Activated T-cell treated with anti-CD3 and anti-CD28 coated beads for 4 hours (primary cell): ENCODE measurements at places on chromosomes 1 and 21.

DNA sequence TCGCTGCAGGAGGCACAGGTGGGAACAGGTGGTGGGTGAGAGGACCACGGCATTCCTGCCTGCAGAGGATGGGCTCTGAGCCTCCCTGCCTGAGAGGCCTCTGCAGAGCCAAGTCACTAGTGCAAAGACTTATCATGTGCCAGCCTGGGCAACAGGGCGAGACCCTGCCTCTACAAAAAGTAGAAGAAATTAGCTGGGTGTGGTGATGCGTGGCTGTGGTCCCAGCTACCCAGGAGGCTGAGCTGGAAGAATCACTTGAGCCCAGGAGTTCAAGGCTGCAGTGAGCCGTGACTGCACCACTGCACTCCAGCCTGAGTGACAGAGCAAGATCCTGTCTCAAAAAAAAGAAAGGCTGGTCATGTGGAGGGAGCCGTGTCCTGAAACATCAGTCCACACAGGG is 46.4 kb downstream of the PKNOX1 start:
- DNase-seq: no peak

GRCh38 chr1:34606504-34606903 is 148.3 kb upstream of the GJB5 start:
- no peak for DNase-seq

- no peak for DNase-seq
These were observed 172.4 kb downstream of the NFIA start for GRCh38 chr1:61254634-61255357.

- DNase-seq: no peak
These were observed 42.6 kb downstream of the PKN2 start for GRCh38 chr1:88726697-88727096.

GRCh38 chr1:206419250-206419649 is 51.0 kb upstream of the IKBKE start:
- DNase-seq: no peak

- no peak for DNase-seq
These were observed 12.0 kb downstream of the PEF1 start for GRCh38 chr1:31632649-31633048.

- no peak for DNase-seq
These were observed 1326.5 kb upstream of the B3GALT2 start for GRCh38 chr1:194512957-194513356.

GRCh38 chr1:3553166-3553939 is 58.0 kb downstream of the MEGF6 start:
- no peak for DNase-seq

- DNase-seq: no peak
These were observed 16.4 kb downstream of the RUNX3 start for GRCh38 chr1:24913616-24914225.

DNA sequence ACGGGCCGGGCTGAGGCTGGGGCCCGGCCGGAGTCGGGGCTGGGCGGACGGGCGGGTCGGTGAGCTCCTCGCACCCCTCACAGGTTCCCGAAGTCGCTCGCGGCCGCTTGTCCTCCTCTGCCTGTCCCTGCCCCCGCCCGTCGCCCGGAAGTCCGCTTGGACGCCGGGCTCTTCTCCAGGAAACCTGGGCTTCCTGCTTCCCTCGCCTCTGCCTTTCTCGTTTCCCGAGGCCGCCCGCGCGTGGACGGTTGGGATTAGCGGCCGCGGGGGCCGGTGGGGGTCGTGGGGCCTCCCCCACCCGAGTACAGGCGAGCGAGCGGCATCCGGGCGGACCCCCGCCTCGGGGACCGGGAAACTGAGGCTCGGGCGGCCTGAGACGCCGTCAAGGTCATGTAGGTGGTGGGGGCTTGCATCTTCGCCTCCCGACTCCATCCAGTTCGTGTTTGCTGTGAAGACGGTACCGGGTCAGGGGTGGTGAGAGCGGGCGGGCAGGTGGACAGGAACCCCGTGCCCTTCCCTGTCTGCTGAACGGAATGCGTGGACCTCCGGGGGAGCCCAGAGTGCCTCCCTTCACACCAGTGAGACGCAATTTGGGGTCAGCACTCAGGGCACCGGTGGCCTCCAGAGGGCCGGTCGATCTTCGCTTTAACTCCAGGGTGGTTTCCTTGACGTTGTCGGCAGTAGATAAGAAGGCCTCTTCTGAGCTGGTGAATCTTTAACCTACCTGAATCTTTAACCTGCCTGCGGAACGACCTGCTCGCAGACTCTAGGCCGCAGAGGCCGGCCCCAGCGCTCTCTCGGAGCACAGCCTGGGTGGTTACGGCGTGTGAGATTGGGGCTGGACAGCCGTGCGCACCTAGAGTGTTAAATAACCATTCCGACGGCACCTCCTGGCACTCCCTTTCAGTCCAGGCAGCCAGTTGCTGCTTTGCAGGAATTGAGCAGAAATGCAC is 686 bp downstream of the ARF1 start:
- no peak for DNase-seq

DNA sequence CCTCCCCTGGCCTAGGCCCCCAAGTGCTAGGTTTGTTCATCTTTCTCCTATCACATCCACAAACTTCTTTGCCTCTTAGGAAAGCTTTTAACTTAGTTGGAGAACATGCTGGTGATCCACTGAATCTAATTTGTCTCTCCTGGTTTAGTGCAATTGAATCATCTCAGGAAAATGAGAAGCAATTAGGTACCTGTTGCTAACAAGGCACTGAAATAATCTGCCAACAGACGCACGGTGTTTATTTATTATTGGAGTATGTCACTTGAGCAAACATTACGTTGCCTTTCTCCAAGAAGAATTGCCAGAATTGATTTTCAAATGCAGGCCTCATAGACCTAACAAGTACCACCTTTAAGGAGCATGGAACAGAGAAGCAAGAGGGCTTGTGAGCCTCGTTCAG is 309.4 kb downstream of the NFIA start:
- DNase-seq: no peak

- DNase-seq: no peak
These were observed 1.5 kb upstream of the CNN3 start for GRCh38 chr1:94928293-94928939.

DNA sequence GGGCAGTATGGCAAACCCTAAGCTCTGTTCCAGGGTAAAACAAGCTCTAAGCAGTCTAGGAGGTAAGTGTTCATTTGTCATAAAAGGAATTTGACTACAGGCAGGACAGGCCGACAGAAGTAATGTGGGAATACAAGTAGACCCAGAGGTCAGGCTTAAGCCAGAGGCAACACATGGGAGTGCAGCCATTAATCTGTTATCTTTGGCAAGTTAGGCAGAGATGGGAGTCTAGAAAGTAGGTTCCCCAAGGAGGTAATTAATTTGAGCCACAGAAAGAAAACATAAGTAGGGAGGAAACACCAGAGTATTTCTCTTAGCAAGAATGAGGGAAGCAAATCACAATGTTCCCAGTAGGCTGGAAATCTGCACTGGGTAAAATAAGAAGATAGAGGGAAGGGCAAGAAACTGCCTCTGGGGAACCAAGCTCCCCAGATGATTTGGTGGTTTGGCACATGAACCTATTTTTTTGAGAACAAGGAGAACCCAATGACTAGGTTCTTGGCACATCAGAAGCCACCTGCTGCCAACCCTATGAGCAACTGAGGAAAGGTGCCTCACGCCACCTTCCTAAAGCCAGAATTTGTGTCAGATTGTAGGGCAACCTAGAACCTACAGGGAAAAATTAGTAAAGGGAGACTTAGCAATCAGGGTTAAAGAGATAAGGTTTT is 636.4 kb upstream of the PLXNA2 start:
- DNase-seq: no peak

- DNase-seq: no peak
These were observed 26.4 kb downstream of the ABCA4 start for GRCh38 chr1:94094469-94095111.

DNA sequence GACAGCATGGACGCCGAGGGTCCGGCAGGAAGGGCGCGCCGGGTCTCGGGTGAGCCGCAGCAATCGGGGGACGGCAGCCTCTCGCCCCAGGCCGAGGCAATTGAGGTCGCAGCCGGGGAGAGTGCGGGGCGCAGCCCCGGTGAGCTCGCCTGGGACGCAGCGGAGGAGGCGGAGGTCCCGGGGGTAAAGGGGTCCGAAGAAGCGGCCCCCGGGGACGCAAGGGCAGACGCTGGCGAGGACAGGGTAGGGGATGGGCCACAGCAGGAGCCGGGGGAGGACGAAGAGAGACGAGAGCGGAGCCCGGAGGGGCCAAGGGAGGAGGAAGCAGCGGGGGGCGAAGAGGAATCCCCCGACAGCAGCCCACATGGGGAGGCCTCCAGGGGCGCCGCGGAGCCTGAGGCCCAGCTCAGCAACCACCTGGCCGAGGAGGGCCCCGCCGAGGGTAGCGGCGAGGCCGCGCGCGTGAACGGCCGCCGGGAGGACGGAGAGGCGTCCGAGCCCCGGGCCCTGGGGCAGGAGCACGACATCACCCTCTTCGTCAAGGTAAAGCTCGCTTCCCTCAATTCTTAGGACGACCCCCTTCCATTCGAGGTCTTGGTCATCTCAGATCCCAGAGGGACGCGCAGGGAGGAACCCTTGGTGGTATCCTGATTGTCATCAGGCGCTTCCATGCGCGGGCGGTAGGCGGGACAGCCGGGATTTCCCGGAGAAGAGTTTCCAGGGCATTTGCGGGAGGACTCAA is 1.6 kb downstream of the CLIC6 start:
- no peak for DNase-seq

DNA sequence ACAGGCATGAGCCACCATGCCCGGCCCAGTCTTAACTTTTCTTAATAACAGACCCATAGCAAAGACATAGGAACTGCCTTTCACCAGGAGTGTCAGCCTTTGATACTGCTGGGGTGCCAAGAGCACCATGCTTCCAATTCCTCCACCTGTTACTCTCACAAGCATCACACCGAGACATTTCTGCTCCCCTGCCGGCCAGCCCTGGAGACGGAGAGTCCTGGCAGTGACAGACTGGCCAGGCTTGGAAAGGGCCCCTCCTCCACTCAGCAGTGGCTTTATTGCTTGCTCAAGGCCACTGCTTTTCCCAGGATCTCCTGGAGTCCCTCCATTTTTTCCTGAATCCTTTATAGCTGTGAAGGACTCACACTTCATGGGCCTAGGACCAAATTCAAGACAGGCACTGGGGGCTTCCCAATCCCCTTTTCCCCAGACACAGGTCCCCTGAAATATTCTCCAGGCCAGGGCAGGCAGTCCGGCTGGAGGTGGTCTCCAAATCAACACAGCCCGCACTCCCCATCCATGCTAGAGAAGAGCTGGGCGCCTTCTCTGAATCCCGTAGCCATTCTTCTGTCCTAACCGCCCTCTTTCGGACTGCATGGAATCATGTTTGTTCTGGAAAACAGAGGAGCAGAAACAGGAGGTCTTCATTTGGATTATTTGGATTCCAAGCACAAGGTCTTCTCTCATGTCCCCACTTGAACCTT is 25.5 kb upstream of the PTPRF start:
- no peak for DNase-seq

- DNase-seq: no peak
These were observed 50.7 kb upstream of the ID3 start for GRCh38 chr1:23609971-23610370.

DNA sequence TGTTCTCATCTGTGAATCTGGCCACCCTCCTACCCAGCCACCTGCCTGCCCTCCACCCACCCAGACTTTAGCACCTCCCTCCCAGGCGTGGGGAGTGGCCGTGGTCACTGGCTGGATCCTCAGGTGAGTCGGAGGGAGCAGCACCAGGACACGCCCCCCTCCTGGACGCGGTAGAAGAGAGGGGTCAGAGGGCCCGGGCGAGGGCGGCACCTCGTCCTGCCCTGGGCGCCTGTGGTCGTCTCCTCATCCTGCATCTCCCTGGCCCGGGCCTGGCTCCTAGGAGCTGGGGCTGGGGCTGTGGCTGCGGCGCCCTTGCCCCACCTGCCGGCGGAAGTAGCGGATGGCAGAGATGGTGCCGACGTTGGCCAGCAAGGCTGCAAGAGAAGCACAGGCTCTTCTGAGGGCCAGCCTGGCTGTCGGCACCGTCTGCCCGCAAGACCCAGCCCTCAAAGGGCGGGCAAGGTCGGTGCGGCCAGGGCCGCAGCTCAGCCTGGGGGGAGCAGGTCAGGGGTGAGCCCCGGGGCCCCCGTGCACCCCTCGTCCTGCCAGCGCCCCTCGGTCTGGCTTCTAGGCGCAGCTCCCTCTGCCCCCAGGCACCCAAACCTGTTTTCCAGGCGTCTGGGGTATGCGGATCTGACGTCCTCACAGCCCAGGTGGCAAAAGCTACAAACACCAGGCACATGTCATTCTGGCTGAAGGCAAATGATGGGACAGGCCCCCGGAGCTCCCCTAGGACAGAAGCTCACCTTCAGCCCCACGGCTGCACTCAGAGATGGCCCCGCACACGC is 5.8 kb downstream of the PERM1 start:
- peak; percentile 47 for DNase-seq

GRCh38 chr1:221837896-221838295 is 96.0 kb upstream of the DUSP10 start:
- no peak for DNase-seq

GRCh38 chr1:1437904-1438376 is 2.5 kb downstream of the VWA1 start:
- DNase-seq: no peak

GRCh38 chr1:211587123-211587522 is 8.2 kb upstream of the SLC30A1 start:
- no peak for DNase-seq

DNA sequence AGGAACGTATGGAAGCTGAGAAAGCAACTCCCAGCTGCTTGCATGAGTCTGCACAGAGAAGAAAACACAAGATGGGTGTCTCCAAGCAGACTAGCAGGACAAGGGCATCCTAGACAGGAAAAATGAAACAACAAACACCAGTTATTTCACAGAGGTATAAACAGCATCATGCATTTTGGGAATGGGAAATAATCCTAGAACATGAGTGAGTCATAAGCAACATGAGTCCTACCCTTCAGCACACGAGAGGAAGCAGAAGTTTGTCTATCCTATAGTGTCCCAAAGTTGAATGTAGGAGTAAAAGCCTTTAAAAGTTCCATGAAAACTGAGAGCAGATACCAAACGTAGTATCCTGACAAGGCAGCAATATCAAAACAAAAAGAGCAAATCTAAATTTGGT is 11.3 kb upstream of the FRRS1 start:
- no peak for DNase-seq

DNA sequence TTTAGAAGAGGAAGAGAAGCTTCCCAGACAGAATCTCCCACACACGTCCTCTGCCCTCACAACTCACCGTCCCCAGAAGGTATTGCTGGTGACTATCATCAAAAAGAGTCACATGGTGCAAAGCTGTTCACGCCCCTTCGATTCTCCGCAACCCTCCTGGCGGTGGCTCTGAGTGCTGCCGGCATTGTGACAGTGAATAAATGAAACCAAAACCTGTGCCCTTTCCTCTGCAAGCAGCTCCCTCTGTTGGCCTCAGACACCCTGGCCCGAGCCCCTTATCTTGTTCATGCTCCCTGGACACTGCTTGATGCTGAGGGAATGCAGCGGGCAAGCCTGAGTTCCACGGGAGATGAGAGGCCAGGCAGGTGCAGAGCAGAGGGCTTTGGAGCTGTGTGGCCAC is 510.3 kb downstream of the NPHP4 start:
- DNase-seq: peak; percentile 23

DNA sequence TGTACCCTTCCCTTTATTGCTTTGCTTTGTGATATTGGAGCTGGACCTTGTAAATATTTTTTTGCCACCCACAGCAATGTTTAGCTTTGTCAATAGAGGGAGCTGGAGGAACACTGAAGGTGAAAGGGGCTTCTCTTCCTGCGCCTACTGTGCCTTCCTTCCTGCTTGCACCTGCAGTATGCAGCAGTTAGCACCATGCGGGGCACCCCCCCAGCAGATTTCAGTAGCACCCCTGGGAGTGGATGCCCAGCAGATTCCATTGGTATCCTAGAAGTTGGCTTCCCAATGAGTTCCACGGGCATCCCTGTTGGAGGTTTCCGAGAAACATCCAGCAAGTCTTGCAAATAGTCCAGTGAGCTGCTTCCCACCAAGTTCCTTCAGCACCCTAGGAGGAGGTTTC is 25.6 kb downstream of the S100A10 start:
- DNase-seq: peak; percentile 29

GRCh38 chr21:45082736-45083135 is 8.4 kb downstream of the ADARB1 start:
- DNase-seq: no peak
